ENCODE measurements at places on chromosomes 5 and 9. TPM values are rescaled to one million over a fixed set of nuclear protein-coding genes. Genes with fewer than 3 reads are reported as not detected.

SNCB gene
- 0.43 TPM for total RNA-seq

DNA sequence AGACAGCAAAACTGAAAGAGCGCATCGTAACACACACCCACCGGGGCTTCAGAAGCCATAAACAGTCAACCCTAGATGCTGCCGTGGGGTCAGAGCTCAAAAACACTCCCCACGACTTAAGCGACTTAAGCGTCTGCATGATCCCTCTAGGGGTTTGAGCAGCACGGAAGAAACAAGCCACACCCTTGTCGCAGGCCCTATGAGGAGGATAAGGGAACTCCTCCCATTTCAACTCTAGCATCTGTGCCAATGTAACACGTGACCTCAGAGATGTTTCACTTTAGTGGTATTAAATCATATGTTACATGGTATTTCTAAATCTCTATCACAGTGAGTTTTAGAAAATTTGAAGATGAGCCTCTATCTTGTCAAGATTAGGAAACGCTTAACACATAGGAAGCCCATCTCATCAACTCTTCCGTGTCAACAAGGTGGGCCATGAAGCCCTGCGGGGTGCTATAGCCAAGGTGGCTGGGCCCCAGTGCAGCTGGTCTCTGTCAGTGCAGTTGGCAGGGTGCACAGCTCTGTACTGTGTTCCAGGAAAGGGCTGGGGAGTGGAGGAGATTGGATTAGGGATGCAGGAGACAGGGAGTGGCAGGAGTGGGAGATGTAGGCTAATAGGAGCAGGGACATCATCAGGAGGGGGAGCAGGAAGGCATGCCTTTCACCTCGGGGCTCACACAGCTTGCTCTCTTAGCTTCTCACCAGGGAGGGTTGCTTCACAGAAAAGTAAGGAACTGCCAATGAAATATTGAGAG is 33.1 kb downstream of the ZCCHC9 start:
- DNase-seq, result no peak

DNA sequence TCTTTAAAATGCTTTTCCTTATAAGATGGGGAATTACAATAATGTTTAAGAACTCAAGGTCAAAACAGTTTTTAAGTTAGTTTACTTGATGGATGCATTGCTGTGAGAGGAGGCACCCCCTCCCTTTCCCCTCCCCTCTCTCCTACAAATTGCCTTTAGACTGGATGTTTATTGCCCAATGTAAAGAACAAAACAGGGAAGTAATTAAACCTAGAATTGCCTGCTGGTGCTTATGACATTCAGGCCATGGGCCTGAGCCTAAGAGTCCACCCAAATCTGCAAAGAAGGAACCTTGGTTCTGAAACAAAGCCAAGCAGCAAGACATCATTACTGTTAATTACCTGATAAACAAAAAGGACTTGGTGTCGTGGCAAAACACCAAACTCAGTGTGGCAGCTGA is 630.3 kb downstream of the ISL1 start:
- no peak for DNase-seq

DNA sequence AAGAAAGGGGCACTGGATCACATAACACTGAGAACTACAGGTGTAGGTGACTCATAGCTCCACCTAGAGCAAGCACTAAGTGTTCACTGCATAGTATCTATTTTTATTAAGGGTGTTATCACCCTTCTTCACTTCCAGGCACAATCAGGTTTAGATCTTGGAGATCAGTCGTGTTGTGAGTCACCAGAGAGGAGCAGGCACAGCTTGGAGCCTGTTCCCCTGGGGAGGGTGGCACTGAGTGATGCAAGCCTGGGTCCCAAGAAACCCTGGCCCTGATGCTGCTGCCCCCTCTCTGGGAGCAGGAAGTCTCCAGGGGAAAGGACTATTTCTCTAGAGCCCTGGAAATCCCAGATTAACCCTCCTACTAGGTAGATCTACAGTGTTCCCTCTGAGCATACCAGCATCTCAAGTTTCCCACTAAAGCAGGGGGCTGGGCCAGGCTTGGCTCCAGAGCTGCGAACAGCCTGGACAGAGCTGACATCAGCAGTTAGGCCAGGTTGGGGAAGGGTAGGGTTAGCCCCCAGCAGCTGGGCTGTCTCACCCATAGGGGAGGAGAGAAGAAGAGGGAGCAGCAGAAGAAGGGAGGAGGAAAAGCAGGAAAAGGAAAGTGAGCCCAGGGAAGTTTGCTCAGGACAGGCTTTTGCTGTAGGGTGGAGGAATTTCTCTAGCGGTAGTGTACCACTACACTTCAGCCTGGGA is 28.1 kb upstream of the SPINK4 start:
- DNase-seq, result no peak

GRCh38 chr5:126000507-126000906 is 422.7 kb upstream of the GRAMD2B start:
- no peak for DNase-seq

DNA sequence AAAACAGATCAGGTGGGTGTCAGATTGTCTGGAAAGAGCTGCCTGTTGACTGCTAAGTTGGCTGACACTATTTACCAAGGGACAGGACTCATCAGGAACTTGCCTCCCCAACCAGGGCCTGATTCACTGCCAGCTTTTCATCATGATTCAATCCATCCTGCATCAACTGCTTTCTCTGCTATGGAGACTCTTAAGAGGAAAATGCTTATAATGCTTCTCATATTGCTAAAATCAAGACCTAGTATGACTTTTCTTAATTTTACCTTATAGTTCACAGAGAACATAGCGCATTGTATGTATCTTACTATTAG is 21.3 kb downstream of the HTR4 start:
- DNase-seq, result no peak
